ENCODE measurements at places on chromosomes 16 and 17. TPM values are rescaled to one million over a fixed set of nuclear protein-coding genes. Genes with fewer than 3 reads are reported as not detected.

CARD14 gene
- total RNA-seq, result not detected

ABCC11 gene
- under 0.01 TPM for total RNA-seq

TP53TG3 gene
- not detected for total RNA-seq

GRCh38 chr17:4573669-4574068 is 10.7 kb upstream of the SMTNL2 start:
- DNase-seq, result no peak
- peaks cover 1% of the 10 kb centered on the region for H3K4me1 ChIP-seq
- H3K4me3 ChIP-seq, result no peak overlapping the region
- H3K27ac ChIP-seq, result no peak overlapping the region

DNA sequence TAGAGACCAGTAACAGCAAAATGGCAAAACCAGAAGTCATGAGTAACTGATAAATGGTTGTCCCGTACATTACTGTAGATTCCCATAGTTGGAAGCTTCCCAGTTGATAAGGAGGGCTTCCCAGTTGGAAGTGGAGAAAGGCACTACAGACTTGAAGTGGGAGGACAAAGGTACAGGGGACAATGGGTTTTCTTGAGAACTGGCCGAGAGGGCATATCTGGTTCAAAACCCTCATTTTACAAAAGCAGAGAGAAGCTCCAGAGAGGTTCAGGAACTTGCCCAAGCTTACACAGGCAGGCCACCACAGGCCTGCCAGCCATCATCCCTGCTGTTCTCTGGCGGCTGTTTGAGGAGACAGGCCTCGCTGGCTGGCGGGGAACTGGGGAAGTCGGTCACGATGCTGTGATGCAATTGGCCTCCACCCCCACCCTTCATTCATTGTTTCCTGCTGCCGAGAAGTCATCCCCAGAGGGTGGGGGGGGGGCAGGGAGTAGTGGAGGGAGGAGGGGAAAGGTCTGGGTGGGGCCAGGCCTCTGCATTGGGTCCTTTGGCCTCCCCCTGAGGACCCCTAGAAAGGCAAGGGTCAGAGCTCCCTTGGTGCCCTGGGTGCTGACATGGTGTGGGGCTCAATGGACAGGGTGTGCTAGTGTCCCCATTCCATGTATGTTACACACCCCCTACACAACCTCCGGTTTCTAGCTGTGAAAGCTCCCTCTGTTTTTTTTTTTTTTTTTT is 3.0 kb downstream of the UBALD2 start:
- H3K4me3 ChIP-seq, result no peak overlapping the region
- H3K27me3 ChIP-seq, result no peaks in the 10 kb centered on the region
- peaks cover 8% of the 10 kb centered on the region for H3K36me3 ChIP-seq
- H3K27ac ChIP-seq, result peak overlapping the region; percentile 26
- H3K4me1 ChIP-seq, result peaks cover 10% of the 10 kb centered on the region
- DNase-seq, result peak; percentile 45

GRCh38 chr17:55458287-55458900 is 36.8 kb upstream of the MMD start:
- no peaks in the 10 kb centered on the region for H3K36me3 ChIP-seq
- H3K4me3 ChIP-seq, result no peak overlapping the region
- H3K27me3 ChIP-seq, result no peaks in the 10 kb centered on the region
- H3K4me1 ChIP-seq, result peaks cover 16% of the 10 kb centered on the region
- H3K27ac ChIP-seq, result no peak overlapping the region

GRCh38 chr16:88855176-88855575 is 1.6 kb downstream of the GALNS start:
- H3K4me3 ChIP-seq, result no peak overlapping the region
- H3K27ac ChIP-seq, result no peak overlapping the region
- DNase-seq, result no peak
- H3K4me1 ChIP-seq, result peaks cover 9% of the 10 kb centered on the region
- H3K27me3 ChIP-seq, result no peaks in the 10 kb centered on the region

All from IMR-90 (cell line).